ENCODE measurements at places on chromosomes 4 and X. TPM values are rescaled to one million over a fixed set of nuclear protein-coding genes. Genes with fewer than 3 reads are reported as not detected.

- DNase-seq = peak; percentile 70
These were observed at the start of gene SNCA for GRCh38 chr4:89836897-89837384. TSS of gene SNCA (minus strand) at chr4:89837161. CDS start at chr4:89835667, 1,494 bp downstream.

GRCh38 chr4:7247946-7248345 lies 55.6 kb downstream of the SORCS2 start:
- DNase-seq = no peak

DNA sequence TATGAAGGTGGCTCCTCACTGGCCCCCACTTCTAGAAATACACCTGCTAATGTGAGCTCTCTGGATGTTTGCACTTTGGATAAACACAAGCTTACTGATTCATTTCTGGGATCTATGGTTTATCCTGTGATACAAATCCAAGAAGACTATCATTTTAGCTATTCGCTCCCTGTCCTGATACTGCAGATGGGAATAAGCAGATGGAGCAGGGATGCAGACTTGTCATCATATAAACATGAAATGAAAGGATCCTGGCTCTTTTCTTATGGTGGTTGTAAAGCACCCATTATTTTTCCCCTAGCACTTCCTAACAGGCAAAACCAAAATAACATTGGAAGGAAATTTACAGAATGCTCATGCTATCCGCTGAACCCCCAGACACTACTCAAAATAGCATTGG lies 162.9 kb upstream of the NOCT start:
- DNase-seq = no peak

The TMEM144 gene
- polyA plus RNA-seq = 5.5 TPM

GRCh38 chrX:85903692-85904471 lies 143.5 kb downstream of the CHM start:
- DNase-seq = no peak

DNA sequence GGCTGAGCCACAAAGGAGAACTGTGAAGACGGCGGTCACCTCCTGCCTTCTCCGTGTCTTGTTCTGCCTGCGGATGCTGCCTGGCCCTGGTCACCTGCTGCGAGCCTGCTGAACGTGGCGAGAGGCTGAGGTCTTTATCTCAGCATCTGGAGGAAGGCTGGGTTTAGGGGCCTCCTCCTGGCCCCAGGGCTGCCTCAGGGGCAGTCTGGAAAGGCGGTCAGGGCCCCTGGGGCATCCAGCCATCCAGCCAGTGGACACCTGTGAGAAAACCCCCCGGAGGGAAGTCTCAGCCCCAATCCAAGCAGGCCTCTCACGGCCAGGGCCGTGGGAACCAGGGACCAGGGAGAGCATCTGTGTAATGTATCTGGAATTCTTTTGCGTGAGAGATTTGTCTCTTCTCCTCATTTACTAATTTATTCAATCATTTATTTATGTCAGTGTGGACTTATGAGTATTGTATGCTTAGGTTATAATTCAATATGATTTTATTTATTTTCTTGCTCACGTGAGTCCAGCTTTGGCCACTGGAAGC lies 11.3 kb downstream of the PDE6B start:
- DNase-seq = no peak

GRCh38 chr4:177131736-177132135 lies 177.9 kb upstream of the NEIL3 start:
- no peak for DNase-seq

DNA sequence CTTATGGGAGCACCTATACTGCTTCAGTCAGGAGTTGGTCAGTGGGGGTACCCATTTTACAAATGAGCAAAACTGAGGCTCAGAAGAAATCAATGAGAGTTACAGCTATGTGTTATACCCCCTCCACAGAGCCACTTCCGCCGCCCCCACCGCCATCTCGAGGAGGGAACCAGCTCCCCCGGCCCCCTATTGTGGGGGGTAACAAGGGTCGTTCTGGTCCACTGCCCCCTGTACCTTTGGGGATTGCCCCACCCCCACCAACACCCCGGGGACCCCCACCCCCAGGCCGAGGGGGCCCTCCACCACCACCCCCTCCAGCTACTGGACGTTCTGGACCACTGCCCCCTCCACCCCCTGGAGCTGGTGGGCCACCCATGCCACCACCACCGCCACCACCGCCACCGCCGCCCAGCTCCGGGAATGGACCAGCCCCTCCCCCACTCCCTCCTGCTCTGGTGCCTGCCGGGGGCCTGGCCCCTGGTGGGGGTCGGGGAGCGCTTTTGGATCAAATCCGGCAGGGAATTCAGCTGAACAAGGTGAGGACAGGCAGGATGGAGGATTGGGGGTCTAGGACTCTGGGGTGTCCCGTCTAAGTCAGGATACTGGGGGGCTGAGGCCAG lies 5.0 kb downstream of the WAS start:
- no peak for DNase-seq

- DNase-seq = no peak
These were observed 108.9 kb upstream of the TEX13D start for GRCh38 chrX:124223524-124223923.

GRCh38 chr4:56210397-56210796 lies 176.9 kb downstream of the AASDH start:
- no peak for DNase-seq

- DNase-seq = no peak
These were observed 17.6 kb upstream of the KIAA1210 start for GRCh38 chrX:119145241-119145653.

DNA sequence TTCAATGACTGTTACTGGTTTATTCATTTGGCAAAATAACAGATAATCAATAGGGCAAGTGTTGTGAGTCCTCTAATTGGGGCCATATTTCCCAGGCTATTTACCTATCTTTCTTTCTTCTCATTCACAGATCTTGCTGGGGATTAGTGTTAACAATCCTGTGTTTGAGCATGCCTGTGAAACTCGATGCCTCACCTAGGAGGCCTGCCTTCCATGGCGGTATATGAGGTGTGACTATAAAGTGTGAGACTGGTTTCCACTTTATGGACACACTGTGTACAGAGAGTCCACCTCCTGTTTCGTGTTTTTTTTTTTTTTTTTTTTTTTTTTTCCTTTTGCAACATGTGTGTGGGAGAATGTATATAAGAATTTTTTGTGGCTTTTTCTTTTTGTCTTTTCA lies 199.3 kb downstream of the BMPR1B start:
- peak; percentile 10 for DNase-seq

GRCh38 chr4:139469216-139469615 lies 15.3 kb downstream of the RAB33B start:
- no peak for DNase-seq

DNA sequence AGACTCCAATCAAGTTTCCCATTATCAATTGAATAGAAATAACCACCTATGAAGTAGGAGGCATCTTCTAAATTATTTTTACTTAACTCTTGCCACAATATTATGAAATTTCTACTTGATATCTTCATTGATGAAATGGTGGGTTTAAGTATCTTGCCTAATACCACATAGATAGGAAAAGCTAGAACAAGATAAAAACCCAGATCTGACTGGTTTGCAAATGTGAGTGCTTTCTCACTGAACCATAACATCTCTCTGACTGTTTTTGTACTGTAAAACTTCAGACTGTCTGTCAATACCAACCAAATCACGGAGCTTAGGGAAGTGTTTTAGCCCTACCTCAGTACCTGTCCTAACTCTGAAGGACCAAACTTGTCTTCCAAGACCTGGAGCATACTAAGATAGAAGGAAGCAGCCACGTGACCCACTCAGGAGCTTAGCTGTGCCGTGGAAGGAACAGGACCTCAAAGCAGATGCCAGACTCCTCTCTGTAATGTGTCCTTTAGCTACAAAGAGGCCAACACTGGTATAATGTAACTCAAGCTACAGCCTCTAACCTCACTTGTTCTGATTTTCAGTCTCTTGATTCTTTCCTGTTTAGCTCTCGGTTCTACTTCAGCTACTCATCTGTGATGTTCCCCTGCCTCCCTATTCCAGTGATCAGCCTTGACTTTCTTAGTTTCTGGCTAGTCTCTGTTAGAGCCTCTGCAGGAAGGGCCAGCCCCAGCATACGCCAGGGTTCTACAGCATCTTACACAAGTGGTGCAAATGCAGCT lies 84.4 kb downstream of the LRP2BP start:
- DNase-seq = no peak

- DNase-seq = no peak
These were observed 136.9 kb downstream of the ASMT start for GRCh38 chrX:1751781-1752180.

- DNase-seq = no peak
These were observed 3.9 kb downstream of the KIT start for GRCh38 chr4:54661686-54662085.

GRCh38 chr4:119002476-119002875 lies 113.8 kb downstream of the SYNPO2 start:
- no peak for DNase-seq

The IGSF1 gene
- polyA plus RNA-seq = 18.7 TPM

The PNMA3 gene
- polyA plus RNA-seq = 32.4 TPM

The MTHFD2L gene
- polyA plus RNA-seq = 24.4 TPM

The PTTG2 gene
- polyA plus RNA-seq = not detected

The SERPINA7 gene
- 0.23 TPM for polyA plus RNA-seq

The PLAC1 gene
- polyA plus RNA-seq = 4.2 TPM

The ENOPH1 gene
- 61.4 TPM for polyA plus RNA-seq

DNA sequence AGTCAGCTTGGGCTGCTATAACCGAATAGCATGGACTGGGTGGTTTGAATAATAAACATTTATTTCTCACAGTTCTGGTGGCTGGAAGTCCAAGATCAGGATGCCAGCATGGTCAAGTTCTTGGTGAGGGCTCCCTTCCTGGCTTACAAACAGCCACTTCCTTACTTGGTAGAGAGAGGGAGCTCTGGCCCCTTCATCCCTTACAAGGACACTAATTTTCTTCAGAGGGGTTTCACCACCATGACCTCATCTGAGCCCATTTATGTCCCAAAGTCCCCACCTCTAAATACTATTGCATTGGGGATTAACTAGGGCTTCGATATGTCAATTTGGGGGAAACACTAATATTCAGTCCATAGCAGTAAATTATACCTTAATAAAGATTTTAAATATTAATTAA lies 61.8 kb downstream of the CLNK start:
- DNase-seq = no peak

The ODAPH gene
- polyA plus RNA-seq = not detected

GRCh38 chrX:21529771-21530170 lies 128.4 kb downstream of the KLHL34 start:
- no peak for DNase-seq

DNA sequence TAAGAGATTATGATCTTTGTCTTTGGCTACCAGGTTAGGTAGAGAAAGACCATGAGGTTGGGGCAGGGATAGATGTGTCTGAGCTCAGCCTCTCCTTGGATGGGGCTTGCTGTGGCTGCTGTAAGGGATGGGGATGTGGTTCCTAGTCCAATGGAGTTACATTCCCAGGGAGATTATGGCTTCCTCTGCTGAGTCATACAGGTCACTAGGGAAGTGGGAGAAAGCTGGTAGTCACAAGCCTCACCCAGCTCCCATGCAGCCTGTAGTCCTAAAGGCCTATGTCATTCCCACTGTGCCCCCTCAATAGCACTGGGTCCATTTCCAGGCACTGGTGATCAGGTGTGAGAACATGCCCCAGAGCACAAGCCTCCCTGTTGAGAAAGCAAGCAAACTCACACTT lies 70.6 kb upstream of the CENPE start:
- DNase-seq = no peak

GRCh38 chr4:61245069-61245714 lies 45.1 kb downstream of the ADGRL3 start:
- no peak for DNase-seq

The BEX3 gene
- 586 TPM for polyA plus RNA-seq

DNA sequence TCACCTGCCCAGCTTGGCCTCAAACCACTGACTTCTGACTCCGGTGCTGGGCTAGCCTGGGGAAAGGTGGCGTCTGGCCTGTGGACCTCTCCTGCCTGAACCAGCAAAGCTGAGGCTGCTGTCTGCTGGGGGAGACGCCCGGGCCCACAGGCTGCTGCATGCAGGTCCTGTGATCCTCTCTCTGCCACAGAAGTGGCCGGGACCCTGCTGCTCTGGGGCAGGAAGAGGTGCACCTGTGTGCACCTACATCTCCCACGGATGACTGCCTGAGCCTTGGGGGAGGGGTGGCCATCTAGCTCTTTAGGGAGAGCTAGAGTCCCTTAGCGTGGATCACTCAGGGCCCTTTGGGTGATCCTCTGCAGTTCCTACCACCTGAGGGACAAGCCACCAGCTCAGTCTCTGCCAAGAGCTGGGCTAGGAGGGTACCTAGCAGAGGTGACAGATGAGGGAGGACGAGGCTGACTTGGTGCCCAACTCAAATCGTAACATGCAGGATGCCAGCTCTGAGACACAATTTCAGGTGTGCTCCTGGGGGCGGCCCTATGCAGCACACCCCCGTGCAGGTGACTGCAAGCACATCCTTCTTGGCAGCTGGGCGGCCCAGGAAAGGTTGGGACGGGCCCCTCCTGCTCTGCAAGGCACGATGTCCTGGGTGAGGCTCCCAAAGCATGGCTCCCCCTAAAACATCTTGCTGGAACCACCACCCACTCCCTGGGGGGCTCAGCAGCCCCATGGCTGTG lies 22.5 kb downstream of the LETM1 start:
- DNase-seq = no peak

DNA sequence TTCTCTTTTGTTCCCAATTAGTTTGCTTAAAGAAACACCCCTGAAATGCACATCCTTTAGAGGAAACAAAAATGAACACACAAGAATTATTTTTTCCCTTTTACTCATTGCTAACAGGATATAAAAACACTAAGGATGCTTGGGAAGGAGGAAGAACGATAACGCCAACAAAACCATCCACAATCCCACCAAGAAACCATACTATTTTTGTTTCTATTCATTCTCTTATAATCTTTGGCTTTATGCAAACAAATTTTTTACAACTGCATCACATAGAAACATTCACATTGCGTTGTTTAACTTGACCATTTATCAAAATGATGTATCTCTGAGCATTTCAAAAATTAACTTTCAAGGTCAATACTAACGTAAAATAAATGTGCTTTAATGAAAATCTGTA lies 12.0 kb downstream of the APBB2 start:
- no peak for DNase-seq

DNA sequence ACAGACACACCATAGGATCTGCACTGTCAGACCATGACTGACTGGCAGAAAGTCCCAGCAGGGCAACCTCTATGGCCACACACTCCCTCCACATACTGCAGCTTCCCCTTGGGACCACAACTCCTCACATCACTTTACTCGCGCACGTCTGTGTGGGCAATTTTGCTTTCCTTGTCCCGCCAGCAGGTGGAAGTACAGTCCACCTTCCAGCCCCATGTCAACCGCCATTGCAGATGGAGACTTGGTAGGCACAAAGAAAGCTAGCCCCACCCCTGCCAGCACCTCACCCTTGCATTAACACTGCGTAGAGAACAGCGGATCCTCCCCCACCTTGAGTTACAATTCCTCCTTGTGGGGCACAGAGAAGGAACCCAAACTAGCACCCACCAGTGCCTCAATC lies 74.4 kb upstream of the NAP1L2 start:
- DNase-seq = no peak

- no peak for DNase-seq
These were observed 1.7 kb upstream of the SLC6A8 start for GRCh38 chrX:153685751-153686696.

GRCh38 chrX:108223585-108223984 lies 132.0 kb downstream of the ATG4A start:
- DNase-seq = no peak

GRCh38 chr4:1663549-1663948 lies 20.6 kb downstream of the FAM53A start:
- no peak for DNase-seq

GRCh38 chr4:139229534-139230039 lies 50.4 kb downstream of the MGARP start:
- DNase-seq = no peak

- DNase-seq = no peak
These were observed 31.4 kb downstream of the VSIG4 start for GRCh38 chrX:66008328-66008970.

All from renal cortex interstitium (tissue), 15 donors.